Activated CD8-positive, alpha-beta memory T cell treated with anti-CD3 and anti-CD28 coated beads for 1 hour (primary cell): ENCODE measurements at places on chromosomes 1 and 21.

- no peak for DNase-seq
Measured at GRCh38 chr1:248164031-248164430, 10.6 kb upstream of the OR2M2 start.

GRCh38 chr1:53949023-53949990, 3.2 kb downstream of the LRRC42 start:
- DNase-seq: no peak

GRCh38 chr1:229300099-229300757, 29.3 kb downstream of the RAB4A start:
- DNase-seq: no peak

GRCh38 chr1:152162792-152163463, 3.9 kb upstream of the RPTN start:
- DNase-seq: no peak

- peak; percentile 52 for DNase-seq
Measured at GRCh38 chr1:225866061-225866837, 15.9 kb downstream of the TMEM63A start.

DNA sequence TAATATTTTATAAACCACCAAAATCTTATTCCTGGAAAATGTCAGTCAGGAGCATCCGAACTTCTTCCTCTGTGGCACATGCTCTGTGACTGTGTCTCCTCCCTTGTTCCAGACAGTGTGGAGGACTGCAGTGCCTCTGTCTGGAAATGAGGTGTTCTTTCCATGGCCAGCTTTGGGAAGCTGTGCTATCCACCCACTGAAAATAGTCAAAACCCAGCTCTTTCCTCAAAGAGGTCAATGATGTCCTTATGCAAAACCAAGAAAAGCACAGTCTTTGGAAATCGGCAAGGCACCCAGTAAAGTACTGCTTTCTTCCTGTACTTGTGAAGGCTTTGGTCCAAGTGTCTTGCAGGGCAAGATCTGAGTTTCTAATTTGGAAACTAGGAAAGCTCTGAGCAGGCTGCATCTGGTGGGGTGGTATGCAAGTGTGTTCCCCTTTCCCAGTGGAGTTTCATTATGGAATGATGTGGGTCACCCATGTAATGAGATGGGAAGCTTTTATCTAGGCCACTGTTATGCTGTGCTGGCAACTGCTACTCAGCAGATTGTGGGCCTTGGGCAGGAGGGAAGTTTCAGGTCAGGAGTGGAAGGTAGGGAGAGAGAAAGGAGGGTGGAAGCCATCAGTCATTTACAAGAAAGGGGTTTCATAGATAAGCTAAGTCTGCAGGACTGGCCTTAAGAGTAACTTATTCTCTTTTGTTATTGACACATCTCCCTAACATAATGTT, 6.0 kb downstream of the KIAA0040 start:
- no peak for DNase-seq

DNA sequence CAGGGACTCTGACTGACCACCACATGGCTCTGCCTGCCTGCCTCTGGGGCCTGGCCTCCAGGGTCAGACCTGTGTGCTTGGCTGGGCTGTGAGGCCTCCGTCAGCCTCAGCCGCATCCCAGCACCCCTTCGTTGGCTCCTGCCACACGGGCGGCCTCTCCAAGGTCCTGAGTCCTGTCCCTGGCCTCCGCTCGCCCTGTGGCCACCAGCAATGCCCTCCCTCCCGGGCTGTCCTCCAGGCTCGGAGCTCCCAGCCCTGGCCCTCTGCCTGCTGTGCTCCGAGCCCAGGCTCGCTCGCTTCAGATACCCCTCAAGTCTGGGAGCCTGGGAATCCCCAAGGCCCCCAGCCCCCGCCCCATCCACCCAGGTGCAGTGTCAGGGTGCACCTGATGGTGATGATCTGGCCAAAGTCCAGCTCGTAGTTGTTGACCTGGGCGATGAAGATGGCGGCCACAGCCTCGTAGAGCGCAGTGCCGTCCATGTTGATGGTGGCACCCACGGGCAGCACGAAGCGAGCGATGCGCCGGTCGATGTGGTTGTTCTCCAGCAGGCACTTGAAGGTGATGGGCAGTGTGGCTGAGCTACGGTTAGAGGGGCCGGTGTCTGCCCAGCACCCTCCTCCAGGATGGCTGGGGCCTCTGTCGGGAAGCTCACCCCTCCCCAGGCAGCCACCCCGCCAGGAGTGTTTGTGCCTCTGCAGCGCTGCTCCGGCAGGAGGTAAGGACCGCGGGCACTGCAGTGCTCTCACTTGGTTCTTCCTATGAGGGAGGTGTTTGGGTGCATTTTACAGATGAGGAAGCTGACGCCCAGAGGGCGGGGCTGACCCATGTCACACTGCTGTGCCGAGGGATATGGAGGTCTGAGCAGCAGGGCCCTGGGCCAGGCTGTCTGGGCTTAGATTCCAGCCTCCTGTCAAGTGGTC, 28.5 kb downstream of the PODN start:
- no peak for DNase-seq

GRCh38 chr1:11767922-11768704, 6.1 kb downstream of the C1orf167 start:
- no peak for DNase-seq

- no peak for DNase-seq
Measured at GRCh38 chr1:59506952-59507351, 210.1 kb downstream of the FGGY start.

DNA sequence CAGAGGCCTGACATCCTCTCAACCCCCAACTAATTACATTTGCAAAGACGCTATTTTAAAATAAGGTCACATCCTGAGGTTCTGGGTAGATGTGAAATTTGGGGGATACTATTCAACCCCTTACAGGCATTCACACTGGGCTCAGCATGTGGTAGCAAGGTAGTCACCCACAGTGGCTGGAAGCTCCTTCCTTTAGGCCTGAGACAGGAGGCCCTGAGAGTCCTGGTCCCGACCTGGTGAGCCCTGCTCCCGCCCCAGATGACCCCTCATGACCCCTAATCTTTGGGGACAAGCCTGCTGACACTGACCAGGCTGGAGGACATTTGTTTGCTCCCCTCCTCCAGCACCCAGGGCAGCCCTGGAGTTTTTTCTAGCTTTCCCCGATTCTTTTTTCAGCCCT, 225.9 kb downstream of the DYRK1A start:
- DNase-seq: no peak

DNA sequence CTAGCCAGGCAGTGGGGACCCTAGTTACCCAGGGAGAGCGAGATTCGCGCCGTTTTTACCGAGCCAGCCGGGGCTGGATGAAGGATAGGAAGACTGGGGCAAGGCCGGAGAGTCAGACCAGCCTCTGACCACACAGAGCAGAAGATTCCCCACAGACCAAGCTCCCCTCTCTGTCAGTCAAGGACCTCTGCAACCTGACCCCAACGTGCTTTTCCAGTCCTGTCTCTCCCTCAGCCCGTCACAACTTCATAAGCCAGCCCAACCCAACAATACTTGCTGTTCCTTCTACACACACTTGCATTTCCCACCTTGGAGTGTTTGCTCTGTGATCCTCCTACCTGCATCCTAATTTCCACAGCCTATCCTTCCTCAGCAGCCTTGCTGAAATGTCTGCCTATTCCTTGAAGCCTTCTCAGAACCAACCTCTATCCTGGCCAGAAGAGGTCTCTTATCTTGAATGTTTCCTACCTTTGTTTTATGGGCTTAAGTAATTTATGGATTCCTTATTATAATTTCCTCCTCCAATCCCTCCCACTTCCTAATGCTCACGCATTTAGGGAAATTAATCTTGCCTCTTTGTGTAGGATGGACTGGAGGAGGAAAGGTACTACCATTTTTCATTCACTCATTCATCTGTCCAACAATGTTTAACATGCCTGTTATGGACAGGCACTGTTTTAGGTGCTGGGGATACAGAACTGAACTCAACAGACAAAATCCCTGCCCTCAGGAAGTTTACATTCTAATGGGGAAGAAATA, at the start of gene GSTM3:
Gene GSTM3, minus strand, starts transcription at position 424 of the 759 bp plus-strand sequence. CDS start 751 bp downstream, outside the sequence.
- DNase-seq: no peak

GRCh38 chr1:229812148-229812547, 186.1 kb downstream of the URB2 start:
- DNase-seq: no peak
